ENCODE measurements at places on chromosomes 1 and 21.

DNA sequence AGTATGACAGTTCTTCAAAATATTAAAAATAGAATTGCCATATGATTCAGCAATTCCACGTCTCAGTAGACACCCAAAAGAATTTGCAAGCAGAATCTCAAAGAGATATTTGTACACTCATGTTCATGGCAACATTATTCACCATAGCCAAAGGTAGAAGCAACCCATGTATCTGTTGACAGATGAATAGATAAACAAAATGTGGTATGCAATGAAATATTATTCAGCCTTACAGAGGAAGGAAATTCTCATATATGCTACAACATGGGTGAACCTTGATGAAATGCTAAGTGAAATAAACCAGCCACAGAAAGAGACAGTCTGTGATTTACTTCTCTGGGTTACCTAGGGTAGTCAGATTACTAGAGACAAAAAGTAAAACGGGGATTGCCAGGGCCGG lies 47.0 kb downstream of the NAV1 start:
- no peak for DNase-seq

DNA sequence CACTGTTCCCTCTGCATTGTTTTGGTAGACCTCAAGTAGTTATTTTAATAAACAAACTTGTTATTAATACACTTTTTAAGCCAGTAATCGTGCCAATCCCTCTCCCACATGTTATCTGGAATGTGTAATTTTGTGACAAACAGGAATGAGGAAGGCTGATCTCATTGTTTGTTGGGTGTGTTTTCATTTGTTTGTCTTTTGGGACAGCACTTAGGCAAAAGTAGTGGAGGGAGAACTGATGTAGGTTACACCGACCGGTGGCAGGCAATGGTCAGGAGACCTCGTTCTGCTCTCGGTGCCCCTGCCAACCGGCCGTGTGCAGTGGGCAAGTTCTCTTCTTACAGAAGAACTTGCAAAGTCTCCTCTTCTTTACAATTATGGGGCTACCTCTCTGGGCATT lies 99.8 kb downstream of the HUNK start:
- DNase-seq: no peak

- no peak for DNase-seq
These were observed 138.6 kb upstream of the NGF start for GRCh38 chr1:115476616-115477015.

GRCh38 chr1:162026881-162027280 lies 3.2 kb upstream of the OLFML2B start:
- no peak for DNase-seq

DNA sequence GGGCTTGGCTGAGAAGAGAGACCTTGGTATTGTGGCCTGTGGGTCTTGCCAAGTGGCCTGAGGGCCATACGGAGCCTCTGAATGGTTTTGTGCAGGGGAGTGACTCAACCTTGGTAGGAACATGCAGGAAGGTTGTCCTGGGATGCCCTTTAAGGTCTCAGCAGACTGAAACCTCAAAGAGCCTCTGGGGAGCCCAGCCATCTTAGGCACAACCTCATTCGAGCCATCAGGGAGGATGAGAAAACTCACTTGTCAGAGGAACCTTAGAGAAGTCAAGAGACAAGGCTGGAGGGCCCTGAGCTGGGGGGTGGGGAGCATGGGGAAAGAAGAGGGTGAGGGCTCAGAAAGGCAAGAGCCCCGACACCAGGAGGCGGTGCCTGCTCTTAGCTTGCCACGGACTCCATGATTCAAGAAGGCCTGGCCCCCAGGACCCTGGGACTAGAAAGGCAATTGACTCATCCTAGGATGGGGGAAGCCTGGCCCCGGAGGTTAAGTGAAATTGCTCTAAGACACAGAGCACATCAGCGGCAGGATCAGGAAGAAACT lies 13.0 kb downstream of the IFI6 start:
- no peak for DNase-seq

Data from CD4-positive, alpha-beta T cell treated with Interleukin-2 at 100 ng/mL for 4 hours (primary cell).